ENCODE measurements at places on chromosomes 6 and 20.

DNA sequence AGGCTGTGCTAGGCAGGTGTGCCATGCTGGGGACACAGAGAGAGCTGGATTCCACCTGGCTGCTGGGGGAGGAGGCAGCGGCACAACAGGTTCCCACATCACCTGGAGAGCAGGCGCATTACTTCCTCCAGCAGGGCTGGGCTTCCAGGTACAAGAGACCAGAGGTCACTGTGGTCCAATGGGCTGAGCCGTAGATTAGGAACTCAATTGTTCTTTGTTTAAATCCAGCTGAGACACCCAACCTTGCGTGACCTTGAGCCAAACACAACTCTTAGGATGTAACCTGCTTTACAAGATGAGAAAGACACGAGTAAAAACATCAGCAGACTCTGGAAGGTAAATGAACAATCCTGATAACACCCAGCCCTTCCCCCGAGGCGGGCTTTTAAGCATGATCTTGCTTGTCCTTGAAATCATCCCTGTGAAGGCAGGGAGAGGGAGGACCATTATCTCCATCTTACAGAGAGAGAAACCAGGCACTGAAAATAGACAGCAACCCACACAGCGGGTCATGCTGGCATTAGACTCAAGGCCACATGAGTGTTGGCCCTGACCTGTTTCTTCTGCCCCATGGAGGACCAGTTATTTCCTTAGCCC is 216.5 kb upstream of the RREB1 start:
- DNase-seq: no peak

- no peak for DNase-seq
These were observed 1.4 kb downstream of the PLCB4 start for GRCh38 chr20:9070304-9070703.

DNA sequence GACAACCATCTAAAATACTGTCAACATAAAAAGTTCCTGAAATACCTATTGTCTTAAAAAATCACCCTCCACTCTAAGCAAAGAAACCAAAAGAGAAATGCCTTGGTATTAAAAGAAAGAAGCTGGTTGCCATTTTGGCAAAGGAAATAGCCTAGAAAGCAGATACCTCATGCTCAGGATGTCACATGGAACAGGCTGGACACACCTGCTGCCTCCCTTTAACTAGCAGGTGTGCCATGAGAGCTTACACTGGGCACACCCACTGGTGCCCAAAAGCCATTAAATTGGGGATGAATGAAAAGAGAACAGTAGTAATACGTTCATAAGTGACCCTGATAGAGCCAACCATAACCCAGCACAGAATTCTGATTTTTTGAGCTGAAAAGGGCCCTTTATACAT is 1.5 kb downstream of the SLC23A2 start:
- no peak for DNase-seq

DNA sequence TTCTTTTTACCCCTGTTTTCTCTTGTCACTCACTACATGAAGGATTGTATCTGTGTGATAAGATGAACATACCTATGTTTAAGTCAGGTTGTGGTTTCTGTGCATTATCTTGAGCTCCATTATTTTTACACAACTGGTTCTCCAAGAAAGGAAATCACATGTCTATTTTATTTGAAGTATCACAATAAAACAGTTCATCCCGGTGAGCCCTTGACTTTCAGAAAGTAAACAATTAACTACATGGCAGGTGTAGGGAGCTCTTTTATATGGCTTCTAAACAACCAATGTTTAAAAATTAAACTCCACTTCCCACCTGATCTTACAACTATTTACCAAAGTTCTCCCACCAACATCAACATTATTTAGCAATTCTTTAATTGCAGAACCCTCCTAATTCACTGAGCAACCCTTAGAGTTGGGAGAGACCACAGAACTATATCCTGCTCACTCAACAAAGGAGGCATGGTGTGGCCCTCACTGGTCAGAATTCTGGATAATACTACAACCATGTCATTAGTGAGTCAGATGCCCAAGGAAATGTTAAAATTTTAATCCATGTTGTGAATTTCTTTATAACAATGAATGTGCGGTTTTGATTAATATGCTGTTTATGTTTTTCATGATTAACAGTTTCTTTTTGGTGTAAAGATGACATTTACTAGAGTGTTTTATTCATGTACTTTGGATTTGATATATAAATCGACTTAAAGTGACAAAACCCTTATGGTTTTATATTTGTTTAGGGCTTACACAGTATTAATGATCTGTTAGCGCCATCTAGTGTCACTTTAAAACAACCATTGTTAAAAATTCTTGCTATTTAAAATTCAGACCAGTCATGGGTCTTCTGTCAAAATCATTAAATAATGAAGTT is 50.0 kb upstream of the SCGN start:
- no peak for DNase-seq

DNA sequence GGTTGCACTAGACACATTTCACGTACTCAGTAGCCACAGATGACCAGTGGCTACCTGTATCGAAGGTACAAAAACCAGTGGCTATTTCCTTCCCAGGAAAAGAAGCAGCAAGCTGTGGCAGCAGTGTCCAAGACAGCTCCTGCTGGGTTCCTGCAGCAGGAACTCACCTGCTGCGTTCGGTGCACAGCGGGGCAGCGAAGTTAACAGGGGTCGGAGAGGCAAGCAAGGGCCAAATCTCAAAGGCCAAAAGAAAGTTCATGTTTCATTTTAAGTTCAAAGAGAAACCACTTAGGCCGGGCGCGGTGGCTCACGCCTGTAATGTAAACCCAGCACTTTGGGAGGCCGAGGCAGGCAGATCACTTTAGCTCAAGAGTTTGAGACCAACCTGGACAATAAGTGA is 26.9 kb downstream of the ASIP start:
- no peak for DNase-seq

- DNase-seq: no peak
These were observed 9.6 kb upstream of the PLTP start for GRCh38 chr20:45921337-45922189.

GRCh38 chr6:167979436-167980139 is 17.9 kb upstream of the KIF25 start:
- no peak for DNase-seq

DNA sequence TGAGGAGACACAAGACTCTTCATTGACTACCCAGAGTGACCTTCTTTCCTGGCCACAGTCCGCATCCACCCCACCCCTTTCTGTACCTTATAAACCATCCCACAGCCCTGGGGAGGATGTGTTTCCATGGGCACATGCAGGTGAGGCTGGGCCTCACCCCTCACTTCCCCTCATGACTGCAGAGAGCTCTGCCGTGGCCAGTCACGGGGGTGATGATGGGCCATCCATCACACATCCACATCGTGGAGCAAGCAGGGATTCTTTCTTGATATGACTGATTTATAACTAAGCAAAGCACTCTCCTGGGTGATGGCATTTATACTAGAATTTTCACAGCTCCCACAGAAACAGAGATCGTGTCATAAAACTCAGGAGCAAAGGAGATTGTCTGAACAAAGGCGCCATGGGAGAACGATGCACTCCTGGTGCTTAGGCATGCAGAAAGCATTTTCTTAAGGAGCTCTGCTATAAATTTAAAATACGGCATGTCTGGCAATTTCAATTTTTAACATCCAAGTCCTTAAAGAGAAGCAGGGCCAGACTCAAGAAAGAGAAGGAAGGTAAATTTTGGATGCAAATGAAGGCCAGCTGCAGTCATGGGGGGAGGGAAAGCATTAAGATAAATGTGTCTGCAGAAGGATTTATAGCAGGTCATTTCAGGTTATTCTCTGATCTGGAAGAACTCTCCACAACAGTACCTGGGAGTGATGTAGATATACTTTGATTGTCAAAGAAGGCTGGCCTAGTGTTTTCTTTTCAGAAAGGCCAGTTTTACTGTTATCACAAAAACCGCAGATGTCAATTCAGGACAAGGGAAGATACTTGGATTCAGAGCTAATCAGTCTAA is 777.0 kb downstream of the C6orf118 start:
- no peak for DNase-seq

- DNase-seq: no peak
These were observed 474.1 kb downstream of the CD109 start for GRCh38 chr6:74170118-74170517.

DNA sequence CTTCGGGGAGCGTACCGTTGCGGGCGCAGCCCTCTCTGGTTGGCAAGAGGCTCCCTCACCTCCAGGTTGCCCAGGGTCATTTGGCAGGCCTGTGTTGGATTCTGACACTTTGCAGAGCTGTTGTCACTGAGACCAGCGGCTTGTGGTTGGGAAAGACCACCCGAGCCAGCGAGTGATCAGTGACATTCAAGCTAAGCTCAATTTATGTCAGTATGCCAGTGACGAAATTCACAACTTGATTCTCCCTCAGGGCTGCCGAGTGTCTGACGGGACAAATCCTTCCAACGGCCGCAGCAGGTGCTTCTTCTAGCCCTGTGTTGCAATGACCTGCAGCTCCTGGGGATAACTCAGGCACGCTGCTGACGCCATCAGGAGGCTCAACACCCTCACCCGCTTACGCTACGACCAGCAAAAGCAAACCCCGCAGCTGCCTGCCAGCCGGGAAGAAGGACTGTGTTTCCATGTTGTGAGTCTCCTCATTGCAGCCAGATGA is 16.9 kb upstream of the SLC22A2 start:
- no peak for DNase-seq

DNA sequence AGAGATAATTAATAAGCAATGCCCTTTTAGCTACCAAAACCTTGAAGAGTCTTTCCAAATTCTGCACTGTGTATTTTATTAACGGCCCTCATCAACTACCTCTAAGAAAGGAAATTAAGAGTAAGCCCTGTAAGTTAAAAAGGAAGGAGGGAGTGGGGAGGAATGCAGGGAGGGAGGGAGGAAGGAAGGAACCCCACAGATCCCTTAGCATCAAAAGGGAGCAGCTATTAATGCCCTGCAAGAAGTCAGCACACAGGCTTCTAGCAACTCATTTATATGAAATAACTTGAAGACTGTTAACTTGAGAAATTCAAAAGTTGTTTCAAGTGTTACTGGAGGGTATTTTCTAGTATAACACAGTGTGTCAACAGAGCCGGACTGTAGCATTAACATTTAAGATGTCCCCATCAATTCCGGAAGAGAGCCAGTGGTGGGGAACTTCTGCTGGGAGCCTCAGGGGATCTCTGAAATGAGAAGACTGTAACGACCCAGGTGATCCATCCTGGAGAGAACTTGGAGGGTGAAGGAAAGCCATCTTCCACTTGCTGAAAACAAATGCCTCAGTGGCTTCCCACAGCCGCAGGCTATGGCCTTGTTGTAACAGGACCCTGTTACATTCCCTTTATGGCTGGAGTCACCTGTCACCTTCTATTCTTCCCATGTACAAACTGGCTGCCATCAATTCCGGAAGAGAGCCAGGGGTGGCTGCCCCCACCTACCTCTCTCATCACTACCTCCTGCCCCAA is 33.2 kb downstream of the SLC22A23 start:
- DNase-seq: no peak

GRCh38 chr6:137949686-137950390 is 82.8 kb downstream of the TNFAIP3 start:
- no peak for DNase-seq

DNA sequence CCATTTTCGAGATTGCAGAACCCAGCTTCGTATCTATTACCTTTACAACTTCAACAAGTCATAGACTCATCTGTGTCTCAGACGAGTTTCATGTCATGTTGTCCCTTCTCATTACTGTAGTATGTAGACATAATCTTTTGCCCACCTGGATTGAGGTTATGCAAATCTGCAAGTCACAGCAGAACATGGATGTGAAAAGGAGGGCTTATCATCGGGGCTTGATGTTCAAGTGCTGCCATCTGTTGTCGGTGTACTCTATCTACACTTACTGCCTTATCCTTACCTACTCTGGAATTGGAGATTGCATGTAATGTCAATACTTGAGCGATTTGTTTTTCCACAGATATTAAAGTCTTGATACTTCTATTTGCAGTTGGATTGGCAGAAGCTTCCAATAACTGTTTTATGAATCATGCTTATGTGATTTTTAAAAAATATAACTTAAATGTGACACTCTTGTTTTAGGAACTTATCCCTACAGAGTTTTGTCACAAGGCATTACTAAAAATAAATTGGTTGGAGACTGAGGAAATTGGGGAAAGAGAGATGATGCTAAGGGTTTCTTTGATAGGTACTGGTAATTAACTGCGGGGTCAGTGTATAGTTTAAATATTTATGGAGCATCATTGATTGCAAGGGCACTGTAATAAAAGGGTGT is 3.0 kb upstream of the GOPC start:
- no peak for DNase-seq

- no peak for DNase-seq
These were observed 1706.7 kb downstream of the HACE1 start for GRCh38 chr6:103153016-103153415.

DNA sequence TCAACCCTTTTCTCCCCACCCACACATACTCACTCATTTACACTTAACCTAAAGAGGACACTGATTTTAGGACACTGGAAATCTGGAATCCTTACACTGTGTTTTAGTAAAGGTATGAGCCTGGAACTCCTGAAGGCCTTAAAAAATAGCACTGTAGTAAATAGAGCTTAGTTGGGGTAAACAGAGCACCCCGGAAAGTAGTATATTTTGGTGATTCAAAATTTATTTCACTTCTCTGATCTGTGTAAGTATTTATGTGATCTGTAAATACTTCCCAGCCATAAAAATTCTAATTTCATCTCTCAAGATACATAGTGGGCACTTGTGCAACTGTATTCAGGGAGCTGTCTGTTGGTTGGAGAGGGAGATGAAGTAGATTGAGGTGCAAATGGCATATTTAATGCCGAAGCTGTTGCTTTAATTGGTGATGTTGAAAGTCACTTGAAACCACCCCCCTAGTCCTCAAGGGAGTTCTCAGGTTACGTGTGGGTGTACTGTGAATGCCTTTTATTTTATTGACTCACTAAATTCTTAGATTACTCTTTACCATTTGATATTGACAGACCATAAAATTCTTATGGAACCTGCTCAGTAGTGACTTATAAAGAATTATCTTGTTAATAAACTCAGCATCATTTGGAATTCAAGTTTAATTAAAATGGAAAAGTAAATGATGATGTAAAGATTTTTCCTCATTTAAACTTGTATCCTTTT is 154.9 kb downstream of the SOX4 start:
- DNase-seq: no peak

- no peak for DNase-seq
These were observed 150.9 kb upstream of the MLIP start for GRCh38 chr6:53960311-53960710.

GRCh38 chr6:51568771-51569170 is 518.6 kb downstream of the PKHD1 start:
- no peak for DNase-seq

GRCh38 chr6:137496909-137497720 is 2.9 kb upstream of the OLIG3 start:
- DNase-seq: no peak

GRCh38 chr6:144219056-144219685 is 66.0 kb upstream of the UTRN start:
- no peak for DNase-seq

DNA sequence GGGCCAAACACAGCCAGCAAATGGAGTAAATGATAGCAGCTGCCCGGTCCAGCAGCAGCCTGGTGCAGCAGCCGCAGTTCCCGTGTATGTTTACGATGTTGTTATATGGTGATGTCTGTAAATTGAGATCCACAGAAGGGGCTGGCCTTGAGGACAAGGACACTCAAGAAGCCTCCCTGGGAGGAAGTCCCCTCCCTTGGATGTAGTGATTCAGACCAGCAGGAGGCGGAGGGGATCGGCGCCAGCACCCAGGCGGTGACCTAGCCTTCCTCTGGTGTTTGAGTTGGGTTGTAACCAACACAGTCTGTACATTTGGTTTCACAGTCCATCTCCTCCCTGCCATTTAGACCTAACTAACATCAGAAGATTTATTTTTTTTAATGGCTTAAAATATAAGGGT is 187.8 kb downstream of the SYNDIG1 start:
- DNase-seq: no peak
